ENCODE measurements at places on chromosomes 5 and 9.

DNA sequence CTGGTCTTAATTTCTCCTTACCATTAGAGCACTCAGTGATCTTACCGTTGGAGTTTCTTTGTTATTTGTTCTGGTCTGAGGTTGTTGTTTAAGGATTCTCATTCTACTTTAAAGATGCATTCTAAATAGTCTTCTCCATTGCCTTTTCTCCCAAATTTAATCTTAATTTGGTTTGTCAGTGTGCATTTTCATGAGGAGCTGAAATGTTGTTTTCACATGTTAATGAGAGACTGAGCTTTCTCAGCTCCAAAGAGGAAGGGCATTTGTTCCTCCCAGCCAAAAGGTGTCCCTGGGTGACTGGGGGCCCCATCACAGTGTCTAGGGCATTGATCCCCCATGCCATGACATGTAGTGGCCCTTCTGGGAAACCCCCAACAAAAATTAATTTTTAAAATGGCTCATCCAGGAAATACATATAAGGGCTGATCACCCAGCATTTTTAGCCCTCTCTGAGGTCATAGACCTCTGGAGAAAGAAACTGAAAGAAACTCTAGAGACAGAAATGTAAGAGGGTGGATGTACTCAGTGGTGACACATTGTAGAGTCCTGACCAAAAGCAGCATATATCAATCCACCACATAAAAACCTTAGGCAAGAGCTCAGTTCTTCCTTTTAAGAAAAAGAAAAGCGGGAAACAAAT lies 240.4 kb upstream of the RAI14 start:
- DNase-seq, result peak; percentile 1

GRCh38 chr5:9622971-9623421 lies 7.2 kb downstream of the TAS2R1 start:
- DNase-seq, result no peak

DNA sequence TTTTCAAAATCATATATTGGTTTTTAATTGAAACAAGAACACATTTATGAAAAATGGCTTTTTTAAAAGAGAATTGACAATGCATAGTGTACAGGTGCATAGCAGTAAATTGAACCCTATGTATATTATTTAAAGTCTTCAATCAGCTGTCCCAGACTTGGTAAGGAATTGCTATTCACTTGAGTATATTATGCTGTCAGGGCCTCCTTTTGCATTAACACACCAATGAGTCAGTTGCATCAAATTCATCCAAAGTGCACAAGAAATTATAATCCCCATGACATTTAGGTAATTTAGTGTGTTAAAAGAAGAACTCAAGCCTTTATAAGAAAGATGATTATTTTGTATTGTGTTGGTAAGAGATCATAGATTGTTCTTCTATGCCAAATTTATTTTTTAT lies 748.8 kb upstream of the RIOK2 start:
- no peak for DNase-seq

GRCh38 chr9:68841276-68842052 lies 136.4 kb downstream of the PIP5K1B start:
- no peak for DNase-seq

GRCh38 chr5:60495644-60496520 lies 204.1 kb downstream of the DEPDC1B start:
- no peak for DNase-seq

GRCh38 chr5:166093312-166093711 lies 2198.1 kb upstream of the WWC1 start:
- no peak for DNase-seq

GRCh38 chr5:166957782-166958181 lies 1333.7 kb upstream of the WWC1 start:
- DNase-seq, result no peak

GRCh38 chr5:124330595-124331220 lies 415.7 kb downstream of the ZNF608 start:
- no peak for DNase-seq

DNA sequence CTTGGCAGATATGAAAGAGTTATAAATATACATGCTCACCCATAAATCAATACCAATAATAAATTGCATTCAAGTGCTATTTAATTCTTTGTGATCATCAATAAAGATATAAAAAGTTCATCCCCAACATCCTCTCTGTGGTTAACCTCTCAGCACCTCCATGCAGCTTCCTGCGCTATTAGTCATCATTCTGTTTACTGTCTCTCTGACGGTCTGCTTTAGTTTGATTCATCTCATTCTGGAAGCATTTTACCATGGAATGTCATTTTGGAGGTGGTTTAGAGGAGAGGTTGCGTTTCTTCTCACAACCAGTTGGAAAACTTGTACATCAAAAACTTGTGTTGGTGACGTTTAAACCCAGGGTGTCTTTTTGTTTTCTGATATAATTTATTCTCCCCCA lies 486.6 kb downstream of the BRINP1 start:
- no peak for DNase-seq

DNA sequence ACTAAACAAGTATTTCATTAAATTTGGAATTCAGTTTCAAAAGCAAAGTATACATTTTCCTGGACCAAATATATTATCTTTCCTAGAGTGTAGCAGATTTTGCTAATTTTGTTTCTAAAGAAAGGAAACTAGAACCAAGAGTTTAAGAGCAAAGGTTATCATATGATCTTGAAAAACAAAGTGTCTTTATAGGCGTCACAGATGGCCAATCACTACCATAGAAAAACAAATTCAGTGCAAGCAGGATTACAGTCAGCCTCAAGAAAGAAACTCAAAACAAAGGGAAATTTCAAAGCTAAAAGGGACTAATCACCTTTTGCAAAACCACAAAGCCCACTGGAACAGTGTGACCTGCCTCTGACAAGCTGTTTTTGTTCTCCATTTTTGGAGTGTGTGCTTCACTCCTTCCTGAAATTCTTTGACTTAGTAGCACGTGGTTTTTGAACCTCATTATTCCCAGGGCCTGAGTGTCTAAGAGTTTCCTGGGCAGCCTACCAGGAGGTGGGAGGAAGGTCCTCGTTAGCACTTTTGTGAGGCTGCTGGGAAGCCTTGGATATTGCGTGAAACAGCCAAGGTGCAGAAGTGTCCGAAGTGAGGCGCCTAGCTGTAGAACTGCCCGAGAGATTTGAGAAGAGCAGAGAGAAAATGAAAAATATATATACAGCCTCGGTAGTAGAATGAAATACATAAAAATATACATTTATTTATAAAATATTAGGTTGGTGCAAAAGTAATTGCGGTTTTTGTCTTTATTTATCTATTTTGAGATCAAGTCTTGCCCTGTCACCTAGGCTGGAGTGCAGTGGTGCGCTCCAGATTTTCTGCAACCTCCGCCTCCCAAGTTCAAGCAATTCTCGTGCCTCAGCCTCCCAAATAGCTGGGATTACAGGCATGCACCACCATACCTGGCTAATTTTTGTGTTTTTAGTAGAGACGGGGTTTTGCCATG lies 246.1 kb downstream of the MARCHF11 start:
- no peak for DNase-seq

DNA sequence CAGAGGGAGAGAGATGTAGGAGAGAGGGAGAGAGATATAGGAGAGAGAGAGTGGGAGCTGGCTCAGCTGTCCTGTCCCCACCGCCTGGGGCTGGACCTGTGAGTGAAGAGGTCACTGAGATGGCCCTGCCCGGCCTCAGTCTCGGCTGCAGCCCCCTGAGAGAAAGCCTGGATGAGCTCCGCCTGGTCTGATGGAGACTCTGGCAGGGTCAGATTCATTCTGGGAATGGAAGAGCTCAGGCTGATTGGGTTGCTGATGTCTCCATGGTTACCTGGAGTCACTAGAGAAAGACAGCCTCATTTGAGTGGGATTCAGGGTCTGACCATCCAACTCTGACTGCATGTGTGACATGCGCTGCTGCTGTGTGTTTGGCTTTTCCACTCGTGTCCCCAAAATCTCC lies 27.1 kb upstream of the SEMA4D start:
- DNase-seq, result no peak

- DNase-seq, result peak; percentile 50
Measured at GRCh38 chr5:60972231-60972630, 27.2 kb downstream of the NDUFAF2 start.

DNA sequence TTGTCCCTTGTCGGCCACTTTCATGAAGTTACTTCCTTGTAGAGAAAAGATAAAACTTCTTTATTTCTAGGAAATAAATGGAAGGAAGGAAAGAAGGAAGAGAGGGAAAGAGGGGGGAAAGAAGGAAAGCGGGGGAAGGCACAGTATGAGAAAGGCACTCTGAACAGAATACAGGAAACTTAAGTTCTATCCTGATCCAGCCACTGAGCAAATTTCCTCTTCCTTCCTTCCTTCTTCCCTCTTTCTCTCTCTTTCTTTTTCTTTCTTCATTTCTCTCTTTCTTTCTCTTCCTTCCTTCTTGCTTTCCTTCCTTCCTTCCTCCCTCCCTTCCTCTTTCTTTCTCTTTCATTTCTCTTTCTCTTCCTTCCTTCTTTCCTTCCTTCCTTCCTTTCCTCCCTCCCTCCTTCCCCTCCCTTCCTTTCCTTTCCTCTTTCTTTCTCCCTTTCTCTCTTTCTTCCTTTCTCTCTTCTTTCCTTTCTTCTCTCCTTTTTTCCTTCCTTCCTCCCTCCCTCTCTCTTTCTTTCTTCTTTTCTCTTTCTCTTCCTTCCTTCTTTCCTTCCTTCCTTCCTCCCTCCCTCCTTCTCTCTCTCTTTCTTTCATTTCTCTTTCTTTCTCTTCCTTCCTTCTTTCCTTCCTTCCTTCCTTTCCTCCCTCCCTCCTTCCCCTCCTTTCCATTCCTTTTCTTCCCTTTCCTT lies 240.2 kb upstream of the BRINP1 start:
- no peak for DNase-seq

- no peak for DNase-seq
Measured at GRCh38 chr5:144017631-144018030, 152.8 kb downstream of the YIPF5 start.

DNA sequence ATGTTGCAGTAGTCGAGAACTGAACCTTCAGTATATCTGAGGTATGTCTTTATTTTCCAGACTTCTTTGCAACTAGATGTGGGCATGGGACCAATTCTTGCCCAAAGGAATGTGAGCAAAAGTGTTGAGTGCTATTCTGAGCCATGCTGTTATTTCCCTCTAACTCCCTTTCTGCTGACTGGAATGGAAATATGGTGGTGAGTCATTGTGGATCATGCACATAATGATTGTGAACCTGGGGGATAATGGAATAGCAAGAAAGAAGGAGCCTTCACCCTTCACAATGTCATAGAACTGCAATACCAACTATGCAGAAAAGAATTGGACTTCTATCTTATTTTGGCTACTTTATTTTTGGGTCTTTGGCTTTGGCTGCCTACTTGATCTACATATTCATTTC lies 10.3 kb upstream of the DOCK2 start:
- DNase-seq, result no peak

DNA sequence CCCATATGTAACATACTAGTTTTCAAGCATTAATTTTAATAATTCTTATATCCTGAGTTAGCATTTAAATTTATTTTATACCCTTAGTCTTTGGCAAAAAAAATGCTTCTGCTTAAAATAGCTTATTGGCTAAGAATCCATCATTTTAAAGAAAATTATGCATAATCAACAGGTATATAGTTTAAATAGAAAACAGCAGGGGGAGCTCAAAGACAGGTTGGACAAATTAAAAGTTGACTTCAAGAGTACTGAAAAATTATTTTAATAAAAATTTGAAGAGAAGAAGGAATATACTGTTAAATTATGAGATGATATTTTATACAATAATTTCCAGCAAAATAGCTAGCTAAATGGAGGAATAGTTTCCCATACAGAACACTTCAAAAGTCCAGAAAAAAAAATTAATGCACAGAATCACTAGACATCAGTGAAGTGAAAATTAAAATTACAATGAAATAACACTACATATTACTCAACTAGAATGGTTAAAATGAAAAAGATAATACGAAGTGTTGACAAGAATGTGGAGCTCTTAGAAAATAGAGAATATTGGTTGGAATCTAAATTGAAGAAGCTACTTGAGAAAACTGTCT lies 387.1 kb downstream of the PDE4D start:
- peak; percentile 31 for DNase-seq

DNA sequence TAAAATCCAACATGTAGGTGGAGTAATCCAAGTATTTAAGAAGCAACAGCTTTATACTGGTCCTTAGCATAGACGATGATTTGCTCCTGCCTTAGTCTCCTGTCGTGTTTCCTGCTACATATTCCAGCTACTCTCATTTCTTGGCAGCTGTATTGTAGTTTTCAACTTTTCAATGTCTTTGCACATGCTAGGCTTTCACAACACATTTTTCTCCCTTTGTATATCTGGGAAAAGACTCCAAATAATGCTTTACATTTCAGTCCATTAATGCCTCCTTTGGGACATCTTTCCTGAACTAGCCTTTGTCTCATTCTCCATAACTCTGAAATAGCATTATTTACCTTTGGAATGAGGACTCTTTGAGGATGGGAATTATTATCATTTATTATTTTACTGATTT lies 508.0 kb downstream of the PTPRD start:
- DNase-seq, result no peak

- no peak for DNase-seq
Measured at GRCh38 chr9:134647359-134648080, 5.9 kb downstream of the COL5A1 start.

DNA sequence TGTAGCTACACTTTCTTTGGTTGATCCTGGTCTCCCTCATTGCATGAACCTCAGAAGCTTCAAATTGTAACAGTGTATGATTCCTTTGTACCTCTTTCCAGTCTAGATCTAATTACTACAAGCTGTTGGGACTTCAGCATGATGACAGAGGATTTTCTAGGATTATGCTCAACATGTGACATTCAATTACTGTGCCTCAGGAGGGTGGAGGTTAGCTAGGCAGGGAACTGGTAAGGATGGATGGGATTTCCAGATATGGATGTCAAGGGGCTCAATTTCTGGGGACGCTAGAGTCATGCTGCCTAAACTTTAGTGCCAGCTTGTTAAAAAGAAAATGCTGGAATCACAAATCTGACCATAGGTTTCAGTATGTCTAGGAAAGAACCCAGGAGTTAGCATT lies 29.2 kb upstream of the GLRA1 start:
- DNase-seq, result no peak

- no peak for DNase-seq
Measured at GRCh38 chr9:128419061-128419925, 1.4 kb upstream of the CERCAM start.

DNA sequence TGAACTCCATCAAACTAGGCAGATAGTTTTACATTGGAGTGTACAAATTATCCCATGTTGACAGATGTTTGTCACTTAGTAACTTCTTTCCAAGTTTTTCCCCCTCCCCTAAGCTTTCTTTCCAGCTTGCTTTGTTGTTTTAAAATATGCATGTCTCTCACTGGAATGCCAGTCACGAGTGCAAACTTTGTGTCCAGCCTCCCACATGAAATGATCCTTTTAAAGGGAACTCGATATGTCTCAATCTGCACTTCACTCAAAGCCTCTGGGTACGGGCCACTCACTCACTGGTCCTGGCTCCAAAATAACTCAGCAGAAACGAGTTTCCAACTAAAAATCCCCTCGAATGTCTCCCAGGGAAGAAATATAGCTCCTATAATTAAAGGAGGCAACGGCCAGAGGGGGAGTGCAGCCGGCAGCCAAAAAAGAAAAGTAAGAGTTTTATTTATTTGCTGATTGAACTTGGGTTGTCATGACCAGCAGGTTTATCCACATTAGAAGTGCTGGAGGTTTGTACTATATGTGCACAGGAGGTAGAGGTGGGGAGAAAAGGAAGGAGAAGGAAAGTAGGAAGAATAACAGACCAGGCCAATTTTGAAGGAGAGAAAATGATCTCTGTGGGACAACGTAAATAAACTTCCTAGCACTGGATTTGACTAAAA lies 17.5 kb downstream of the NR2F1 start:
- DNase-seq, result no peak

All from activated CD4-positive, alpha-beta T cell treated with anti-CD3 and anti-CD28 coated beads, Interleukin-2, Interleukin-6, amounts not matched to agents 100 ng/mL and 50 ng/mL, durations not matched to agents 16 hours and 8 hours (primary cell).